ENCODE measurements at places on chromosomes 2 and 18. TPM values are rescaled to one million over a fixed set of nuclear protein-coding genes. Genes with fewer than 3 reads are reported as not detected.

DNA sequence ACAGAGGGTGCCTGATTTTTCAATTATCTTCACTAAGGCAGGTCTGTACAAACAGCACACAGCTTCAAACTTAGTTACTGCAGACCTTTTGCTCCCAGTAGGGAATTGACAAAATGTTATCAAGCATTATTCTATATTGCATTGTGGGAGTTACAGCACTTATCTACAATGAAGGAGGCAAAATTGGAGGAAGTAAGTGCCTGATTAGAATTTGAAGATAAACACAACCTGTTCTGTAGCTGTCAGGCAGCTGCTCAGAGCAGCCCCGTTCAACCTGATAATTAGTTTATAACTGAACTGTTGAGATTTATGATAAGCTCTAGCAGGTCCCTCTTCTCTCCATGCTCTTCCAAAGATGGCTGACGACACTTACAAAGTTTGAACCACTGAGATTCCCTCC, 364.4 kb upstream of the CYRIA start:
- no peak for DNase-seq

Gene SAG
- total RNA-seq, result not detected

DNA sequence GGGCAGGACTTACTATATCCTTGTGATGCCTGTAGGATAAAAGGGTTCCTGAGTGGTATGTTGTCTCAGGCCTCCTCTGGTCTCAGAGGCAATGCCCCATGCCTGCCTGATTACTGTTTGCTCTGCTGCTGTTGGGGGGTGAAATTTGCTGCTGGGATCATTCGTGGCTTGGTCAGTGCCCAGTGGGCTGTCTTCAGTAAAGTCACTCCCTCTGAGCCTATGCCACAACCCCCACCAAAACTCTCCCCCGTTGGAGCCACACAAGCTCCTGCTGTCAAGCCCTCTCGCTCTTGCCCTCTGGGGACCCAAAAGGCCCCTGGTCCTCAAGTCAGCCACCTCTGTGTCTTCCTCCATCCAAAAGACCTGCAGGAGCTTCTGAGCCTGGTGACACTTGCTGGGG, 38.6 kb upstream of the TGIF1 start:
- DNase-seq, result no peak

DNA sequence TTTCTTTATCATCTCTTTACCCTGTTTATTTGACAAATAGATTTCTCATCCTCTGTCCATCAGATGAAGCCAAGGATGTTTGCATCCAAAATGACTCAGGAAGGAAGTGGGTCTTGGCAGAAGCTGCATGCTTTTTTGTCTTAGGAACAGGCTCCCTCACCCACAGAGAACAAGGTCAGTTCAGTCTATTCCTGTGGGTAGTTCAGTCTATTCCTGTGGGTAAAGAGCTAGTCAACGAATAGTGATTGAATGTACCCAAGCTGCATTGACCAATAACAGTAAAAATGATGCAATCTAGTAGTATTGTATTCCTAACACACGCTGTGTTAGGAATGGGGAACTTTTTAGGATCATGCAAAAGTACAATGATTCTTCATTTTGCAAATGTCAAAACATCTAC, 290.8 kb upstream of the TANK start:
- DNase-seq, result no peak

Gene PROKR1
- not detected for total RNA-seq

- DNase-seq, result no peak
Measured at GRCh38 chr2:231965102-231965501, 3.6 kb downstream of the DIS3L2 start.

- DNase-seq, result no peak
Measured at GRCh38 chr2:101657787-101658186, 39.7 kb upstream of the MAP4K4 start.

Gene ZSWIM2
- total RNA-seq, result not detected

- no peak for DNase-seq
Measured at GRCh38 chr18:28163201-28163775, 13.6 kb downstream of the CDH2 start.

DNA sequence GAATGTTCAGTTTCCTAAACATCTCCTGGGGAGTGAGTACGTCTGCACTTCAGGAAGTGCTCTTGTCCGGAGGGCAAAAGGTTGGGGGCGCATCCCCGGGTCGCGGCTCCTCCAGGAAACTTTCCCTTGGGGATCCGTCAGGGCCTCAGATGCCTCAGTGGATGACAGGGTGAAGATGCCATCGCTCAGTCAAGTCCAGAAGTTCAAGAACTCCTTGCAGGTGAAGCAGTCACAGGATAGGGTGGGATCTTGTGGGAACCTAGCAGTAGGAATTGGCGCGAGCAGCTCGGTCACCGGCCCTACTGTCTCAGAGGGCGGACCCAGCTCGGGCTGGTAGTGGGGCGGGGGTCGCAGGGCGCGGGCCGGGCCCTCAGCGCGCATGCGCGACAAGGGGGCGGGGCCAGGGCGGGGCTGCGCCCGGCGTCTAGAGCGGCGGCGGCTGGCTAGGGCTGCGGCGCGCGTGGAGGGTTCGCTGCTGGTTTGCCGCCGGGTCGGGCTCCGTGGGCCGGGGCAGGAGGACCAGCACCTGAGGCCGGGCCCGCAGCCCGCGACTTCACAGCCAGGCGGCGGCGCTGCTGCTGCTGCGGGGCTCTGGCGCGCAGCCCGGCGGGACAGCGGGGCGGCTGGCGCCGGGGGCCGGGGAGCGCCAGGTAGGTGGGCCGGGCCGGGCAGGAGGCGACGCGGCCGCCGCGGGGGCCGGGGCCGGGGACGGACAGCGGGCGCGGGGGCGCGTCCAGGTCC, at the start of gene INPP4A:
TSS of gene INPP4A (plus strand) at position 423 of the 741 bp plus-strand sequence. CDS start 75,191 bp downstream, outside the sequence.
- DNase-seq, result peak; percentile 88

GRCh38 chr18:48715711-48716361, 177.0 kb downstream of the CTIF start:
- DNase-seq, result peak; percentile 58

DNA sequence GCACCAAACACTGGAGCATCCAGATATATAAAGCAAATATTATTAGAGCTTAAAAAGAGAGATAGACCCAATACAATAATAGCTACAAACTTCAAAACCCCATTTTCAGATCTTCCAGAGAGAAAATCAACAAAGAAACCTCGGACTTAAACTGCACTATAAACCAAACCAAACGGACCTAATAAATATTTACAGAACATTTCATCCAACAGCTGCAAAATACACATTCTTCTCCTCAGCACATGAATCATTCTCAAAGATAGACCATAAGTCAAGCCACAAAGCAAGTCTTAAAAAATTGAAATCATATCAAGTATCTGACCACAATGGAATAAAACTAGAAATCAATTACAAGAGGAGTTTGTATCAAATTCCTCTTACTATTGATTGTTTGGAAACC, 140.2 kb upstream of the OTOS start:
- DNase-seq, result no peak

DNA sequence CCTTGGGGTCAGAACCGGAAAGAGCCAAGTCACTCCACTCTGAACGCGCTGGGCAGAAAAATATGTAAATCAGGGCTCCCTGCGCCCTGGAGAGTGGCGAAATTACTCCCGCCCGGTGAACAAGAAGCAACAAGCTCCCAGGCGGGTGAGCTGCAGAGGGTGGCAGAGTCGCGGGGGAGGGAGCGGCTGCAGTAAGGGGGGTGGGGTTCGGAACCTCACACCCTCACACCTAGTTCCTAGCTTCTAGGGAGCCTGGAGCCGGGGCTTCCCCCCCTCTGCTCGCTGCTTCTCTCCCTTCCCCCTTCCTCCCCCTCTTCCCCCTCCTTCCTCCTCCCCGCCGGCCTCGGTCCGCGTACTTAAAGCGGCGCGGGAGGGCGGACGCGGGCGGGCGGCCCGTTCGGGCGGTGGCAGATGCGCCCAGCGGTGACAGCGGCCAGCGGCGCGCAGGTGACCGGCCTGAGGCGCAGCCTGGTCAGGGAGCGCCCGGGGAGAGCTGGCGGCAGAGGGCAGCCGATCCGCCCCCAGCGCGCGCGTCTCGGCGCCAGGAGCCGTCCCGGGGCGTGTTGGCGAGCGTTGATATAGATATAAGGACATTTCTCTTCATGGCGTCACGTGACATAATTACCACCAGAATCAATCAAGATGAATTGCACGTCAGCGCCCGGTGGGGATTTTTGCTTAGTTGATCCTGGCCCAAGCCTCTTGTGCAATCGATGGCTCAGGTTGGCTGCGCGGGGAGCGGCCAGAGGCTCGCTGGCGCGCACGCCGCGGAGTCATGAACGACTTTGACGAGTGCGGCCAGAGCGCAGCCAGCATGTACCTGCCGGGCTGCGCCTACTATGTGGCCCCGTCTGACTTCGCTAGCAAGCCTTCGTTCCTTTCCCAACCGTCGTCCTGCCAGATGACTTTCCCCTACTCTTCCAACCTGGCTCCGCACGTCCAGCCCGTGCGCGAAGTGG, at the start of gene HOXD11:
TSS of gene HOXD11 (plus strand) at position 700 of the 959 bp plus-strand sequence. CDS start at position 776, 76 bp downstream.
- no peak for DNase-seq

DNA sequence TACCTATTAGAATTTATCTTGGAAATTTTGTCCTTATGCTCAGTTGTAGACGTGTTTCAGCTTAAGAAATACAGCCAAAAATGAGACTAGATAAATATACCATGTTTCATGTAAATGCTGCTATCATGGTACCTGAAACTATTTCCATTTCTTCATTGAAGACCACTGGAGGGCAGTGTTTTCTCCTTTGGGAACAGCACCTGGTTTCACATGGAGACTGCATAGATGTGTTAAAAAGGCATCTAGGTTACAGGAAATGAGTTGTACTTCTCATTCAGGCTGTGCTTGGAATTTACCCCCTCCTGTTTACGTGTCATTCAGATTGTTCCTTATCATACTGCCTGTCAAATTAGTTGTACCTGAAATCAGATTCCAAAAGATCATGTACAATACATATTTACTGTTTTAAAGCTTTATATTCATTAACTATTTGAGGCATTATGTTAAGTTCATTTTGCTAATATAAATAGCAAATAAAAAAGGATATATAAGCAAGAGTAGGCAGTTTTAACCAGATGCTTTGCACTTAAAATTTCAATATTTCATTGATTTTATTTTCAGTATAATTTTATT, 57.3 kb upstream of the PSMD14 start:
- no peak for DNase-seq

- DNase-seq, result no peak
Measured at GRCh38 chr2:216033403-216033802, 20.1 kb upstream of the MREG start.

DNA sequence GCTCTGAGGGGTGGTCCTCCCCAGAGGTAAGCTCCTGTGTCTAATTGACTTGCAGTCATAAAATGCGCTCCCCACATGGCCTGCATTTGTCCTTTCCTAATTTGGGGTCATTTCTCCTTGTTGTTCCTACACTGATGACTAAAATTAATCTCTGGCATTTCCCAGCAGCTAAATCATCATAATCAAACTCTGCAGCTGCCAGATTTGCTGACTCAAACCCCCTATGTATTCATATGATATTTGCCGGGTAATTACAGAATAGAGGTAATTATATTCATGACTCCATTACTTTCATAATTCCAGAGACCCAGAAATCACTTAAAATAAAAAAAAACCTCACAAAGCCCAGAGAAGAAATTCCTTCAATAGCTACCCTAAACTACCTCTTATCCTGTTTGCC, 331.4 kb upstream of the KLHL29 start:
- no peak for DNase-seq

- no peak for DNase-seq
Measured at GRCh38 chr2:179340678-179341077, 76.0 kb upstream of the SESTD1 start.

GRCh38 chr2:152336119-152336853, 1.3 kb downstream of the FMNL2 start:
- peak; percentile 62 for DNase-seq

Gene FAP
- 2.2 TPM for total RNA-seq

DNA sequence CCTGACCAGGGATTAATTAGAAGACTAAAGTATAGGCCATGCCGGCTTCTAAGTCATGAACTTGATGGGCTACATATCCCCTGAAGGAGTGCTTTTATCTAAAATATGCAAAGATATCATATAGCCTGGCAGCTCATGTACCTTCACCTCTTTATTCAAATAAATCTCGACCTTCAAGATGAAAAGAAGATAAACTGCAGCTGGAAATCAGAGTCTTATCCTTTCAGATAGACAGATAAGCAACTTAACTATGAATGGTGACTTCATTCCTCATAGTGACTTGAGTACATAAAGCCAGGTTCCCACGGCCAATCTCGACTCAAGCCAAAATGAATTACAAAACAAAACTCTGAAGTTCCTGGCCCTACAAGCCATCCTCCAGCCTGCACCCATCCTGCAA, 165.3 kb upstream of the KLHL29 start:
- DNase-seq, result no peak

Gene ACADL
- 6.6 TPM for total RNA-seq

DNA sequence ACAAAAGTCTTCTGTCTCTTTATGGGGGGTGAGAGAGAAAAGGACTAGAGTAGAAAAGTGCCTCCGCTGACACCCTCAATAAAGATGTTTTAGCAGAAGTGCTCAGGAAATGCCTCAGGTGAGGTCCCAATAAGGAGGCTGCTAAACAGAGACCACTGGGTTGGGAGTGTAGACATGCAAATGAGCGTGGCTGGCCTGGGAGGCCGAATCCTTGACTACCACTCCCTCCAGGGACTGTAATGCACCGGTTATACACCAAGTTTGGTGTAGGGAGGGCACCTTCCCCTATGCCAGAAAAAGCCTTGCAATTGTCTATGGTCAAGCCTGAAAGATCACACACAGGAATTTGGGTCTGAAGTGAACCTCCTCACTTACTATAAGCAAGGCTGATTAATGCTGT, 1.8 kb downstream of the TMX3 start:
- DNase-seq, result no peak

Gene IL36A
- total RNA-seq, result not detected

DNA sequence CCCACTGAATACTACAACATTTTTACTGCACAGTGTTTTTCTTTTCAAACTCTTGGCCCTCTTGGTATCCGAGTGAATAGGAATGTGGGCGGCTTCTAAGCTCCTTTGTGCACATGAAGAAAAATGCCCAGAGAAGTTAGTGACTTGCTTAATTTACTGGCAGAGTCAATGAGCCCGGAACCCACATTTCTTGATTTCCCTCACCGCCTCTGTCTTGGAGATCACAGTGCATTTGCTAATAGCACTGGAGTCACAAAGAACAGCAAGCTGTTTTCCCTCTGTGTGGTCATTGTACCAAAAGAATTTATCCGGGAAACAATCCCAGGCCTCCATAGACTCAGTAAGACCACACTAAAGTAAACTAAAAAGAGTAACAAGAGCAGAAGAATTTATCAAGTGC, 18.9 kb downstream of the STON1 start:
- DNase-seq, result no peak

Gene RGPD3
- total RNA-seq, result 0.13 TPM

- no peak for DNase-seq
Measured at GRCh38 chr18:75897386-75897785, 469.9 kb upstream of the SMIM21 start.

Gene FOXD4L1
- not detected for total RNA-seq

Gene CD8A
- total RNA-seq, result 0.47 TPM

DNA sequence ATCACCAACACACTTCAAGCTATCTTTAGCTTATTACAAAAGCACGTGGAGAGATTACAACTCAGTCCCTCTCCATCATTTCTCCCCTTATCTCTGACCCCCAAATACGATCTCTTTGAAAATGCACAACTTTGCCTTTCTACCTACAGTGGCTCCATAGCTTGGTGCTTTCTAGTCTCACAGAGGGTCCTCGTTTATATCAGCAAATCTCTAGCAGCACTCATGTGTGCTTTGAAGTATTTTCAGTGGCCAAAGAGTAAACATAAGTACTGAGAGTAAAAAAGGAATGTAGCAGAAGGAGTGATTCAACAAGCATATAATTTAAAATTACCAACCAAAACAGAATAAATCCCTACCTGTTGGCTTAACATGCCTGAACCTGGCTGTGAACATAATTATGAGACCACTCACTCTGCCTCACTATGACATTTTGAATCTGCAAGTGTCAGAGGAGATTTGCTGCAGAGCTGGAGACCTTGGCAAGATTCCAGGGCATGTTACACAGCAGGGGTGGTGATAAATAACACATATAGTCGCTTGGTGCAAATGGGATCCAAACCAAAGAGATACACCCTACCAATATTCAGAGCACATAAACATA, 54.6 kb downstream of the LAMA3 start:
- DNase-seq, result no peak
